ENCODE measurements at places on chromosomes 5 and 9. TPM values are rescaled to one million over a fixed set of nuclear protein-coding genes. Genes with fewer than 3 reads are reported as not detected.
A peak's percentile ranks its signal among the peaks of the same experiment; 100 is the strongest.

Gene ROPN1L
- total RNA-seq, result 0.77 TPM

Gene LHX3
- total RNA-seq, result not detected

GRCh38 chr9:79610019-79610631 lies 38.4 kb downstream of the TLE4 start:
- peaks cover 35% of the 10 kb centered on the region for H3K4me1 ChIP-seq
- H3K27ac ChIP-seq, result peak overlapping the region; percentile 82
- no peaks in the 10 kb centered on the region for H3K27me3 ChIP-seq
- H3K4me3 ChIP-seq, result no peak overlapping the region
- H3K36me3 ChIP-seq, result peaks cover 3% of the 10 kb centered on the region

Gene NEURL1B
- 7.5 TPM for total RNA-seq

DNA sequence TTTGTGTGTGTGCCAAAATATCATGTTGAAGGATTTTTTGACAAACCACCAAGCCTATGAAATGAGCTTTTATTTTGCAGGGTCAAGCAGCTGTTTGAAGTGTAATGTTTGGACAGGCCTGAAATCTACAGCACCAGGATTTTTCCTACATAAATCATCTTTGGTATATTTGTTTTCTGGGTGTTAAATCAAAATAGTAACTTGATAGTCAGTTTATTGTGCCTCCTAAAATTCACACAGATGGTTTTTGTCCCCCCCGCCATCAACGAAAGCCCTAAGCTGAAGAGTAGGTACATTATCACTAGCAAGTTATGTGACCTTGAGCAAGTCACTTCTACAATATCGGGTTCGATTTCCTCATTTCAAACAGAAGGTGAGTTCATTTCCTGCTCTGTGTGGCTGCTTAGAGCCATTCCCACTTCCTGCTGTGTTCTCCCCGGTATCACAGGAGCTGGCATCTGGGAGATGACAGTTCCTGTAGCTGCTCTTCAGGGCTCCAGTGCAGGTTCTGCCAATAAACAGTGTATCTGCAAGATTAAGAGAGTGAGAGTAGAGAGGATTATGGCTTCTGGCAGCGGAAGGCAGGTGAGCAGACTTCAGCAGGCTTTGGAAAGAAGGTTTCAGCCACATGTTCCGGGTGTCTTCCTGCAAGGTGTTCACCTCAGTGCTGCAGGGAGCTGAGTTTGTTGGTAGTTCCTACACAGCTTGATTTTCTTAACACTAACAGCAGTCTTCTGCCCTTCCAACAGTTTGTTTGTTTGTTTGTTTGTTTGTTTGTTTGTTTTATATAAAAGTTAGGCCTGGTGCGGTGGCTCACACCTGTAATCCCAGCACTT lies 48.4 kb upstream of the GNE start:
- H3K4me1 ChIP-seq, result peaks cover 3% of the 10 kb centered on the region
- H3K27ac ChIP-seq, result no peak overlapping the region
- H3K36me3 ChIP-seq, result no peaks in the 10 kb centered on the region

DNA sequence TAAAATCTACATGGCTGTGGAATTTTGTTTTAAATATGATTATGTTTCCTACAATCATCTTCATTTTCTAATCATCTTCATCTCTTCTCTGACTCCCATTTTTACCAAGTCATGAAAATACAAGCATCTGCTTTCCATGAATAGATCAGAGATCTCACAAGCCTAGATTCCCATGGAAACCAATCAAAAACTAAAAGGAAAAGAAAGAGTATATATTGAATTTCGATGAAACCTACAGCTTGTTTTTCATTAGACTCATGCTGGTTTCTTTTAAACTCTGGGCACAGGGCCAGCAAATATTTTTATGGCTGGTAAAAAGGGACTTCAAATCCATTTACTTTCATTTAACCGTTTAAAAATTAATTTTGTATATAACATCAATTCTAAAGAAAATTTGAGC lies 51.2 kb downstream of the INVS start:
- no peak for DNase-seq
- H3K4me1 ChIP-seq, result no peaks in the 10 kb centered on the region
- no peaks in the 10 kb centered on the region for H3K27me3 ChIP-seq
- H3K36me3 ChIP-seq, result no peaks in the 10 kb centered on the region
- H3K27ac ChIP-seq, result no peak overlapping the region
- no peak overlapping the region for H3K4me3 ChIP-seq

DNA sequence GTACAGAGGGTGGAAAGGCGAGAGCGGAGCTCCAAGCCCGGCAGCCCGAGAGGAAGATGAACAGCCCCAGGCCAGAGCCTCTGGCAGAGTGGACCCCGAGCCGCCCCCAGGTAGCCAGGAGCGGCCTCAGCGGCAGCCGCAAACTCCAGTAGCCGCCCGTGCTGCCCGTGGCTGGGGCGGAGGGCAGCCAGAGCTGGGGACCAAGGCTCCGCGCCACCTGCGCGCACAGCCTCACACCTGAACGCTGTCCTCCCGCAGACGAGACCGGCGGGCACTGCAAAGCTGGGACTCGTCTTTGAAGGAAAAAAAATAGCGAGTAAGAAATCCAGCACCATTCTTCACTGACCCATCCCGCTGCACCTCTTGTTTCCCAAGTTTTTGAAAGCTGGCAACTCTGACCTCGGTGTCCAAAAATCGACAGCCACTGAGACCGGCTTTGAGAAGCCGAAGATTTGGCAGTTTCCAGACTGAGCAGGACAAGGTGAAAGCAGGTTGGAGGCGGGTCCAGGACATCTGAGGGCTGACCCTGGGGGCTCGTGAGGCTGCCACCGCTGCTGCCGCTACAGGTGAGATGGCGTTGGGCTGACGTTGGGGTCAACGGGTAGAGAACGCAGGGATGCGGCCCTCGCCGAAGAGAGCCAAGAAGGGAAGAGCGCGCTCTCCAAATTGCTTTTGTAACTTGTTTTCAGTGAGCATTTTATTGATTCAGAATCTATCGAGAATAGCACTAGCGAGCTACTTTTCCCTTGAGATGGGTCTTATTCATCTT lies at the start of gene PTGER4:
TSS of gene PTGER4 (plus strand) at position 3 of the 769 bp plus-strand sequence. CDS start 1,079 bp downstream, outside the sequence.
- H3K27me3 ChIP-seq, result no peaks in the 10 kb centered on the region
- H3K4me1 ChIP-seq, result peaks cover 38% of the 10 kb centered on the region
- H3K36me3 ChIP-seq, result no peaks in the 10 kb centered on the region
- H3K4me3 ChIP-seq, result peak within 1 kb of the TSS; percentile 79

GRCh38 chr5:423626-424261 lies 19.2 kb upstream of the EXOC3 start:
- no peak overlapping the region for H3K27ac ChIP-seq
- H3K36me3 ChIP-seq, result no peaks in the 10 kb centered on the region
- H3K4me3 ChIP-seq, result no peak overlapping the region
- H3K4me1 ChIP-seq, result no peaks in the 10 kb centered on the region
- no peaks in the 10 kb centered on the region for H3K27me3 ChIP-seq
- DNase-seq, result no peak

DNA sequence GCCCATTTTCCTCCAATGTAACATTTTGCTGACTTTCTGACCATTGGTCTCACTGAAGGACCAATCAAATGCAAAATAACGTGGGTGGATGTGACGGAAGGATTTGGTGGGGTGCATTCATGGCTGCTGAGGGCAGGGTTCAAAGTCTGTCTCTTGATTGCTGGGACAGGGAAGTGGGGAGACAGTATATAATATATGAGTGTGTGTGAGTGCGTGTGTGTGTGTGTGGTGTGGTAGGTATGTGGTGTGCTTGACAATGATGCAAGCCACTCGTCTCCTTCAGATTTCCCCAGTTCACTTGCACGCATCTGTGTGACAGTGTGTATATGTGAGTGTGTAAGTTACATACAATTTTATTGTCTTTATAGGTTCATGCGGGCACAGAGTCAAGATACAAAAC lies 477.3 kb downstream of the DIRAS2 start:
- no peak for DNase-seq
- H3K4me3 ChIP-seq, result no peak overlapping the region
- no peaks in the 10 kb centered on the region for H3K27me3 ChIP-seq
- no peaks in the 10 kb centered on the region for H3K36me3 ChIP-seq
- H3K27ac ChIP-seq, result no peak overlapping the region
- H3K4me1 ChIP-seq, result no peaks in the 10 kb centered on the region

GRCh38 chr5:103283869-103284268 lies 25.3 kb downstream of the MACIR start:
- H3K4me3 ChIP-seq, result no peak overlapping the region
- H3K27ac ChIP-seq, result no peak overlapping the region
- DNase-seq, result no peak
- no peaks in the 10 kb centered on the region for H3K27me3 ChIP-seq
- no peaks in the 10 kb centered on the region for H3K4me1 ChIP-seq
- peaks cover 6% of the 10 kb centered on the region for H3K36me3 ChIP-seq

- H3K27me3 ChIP-seq, result peaks cover 36% of the 10 kb centered on the region
- H3K4me1 ChIP-seq, result peaks cover 20% of the 10 kb centered on the region
- H3K4me3 ChIP-seq, result peak overlapping the region; percentile 60
- no peak for DNase-seq
These were observed 202.5 kb downstream of the MEF2C start for GRCh38 chr5:88680253-88681132.

Gene TUSC1
- 1.9 TPM for total RNA-seq

DNA sequence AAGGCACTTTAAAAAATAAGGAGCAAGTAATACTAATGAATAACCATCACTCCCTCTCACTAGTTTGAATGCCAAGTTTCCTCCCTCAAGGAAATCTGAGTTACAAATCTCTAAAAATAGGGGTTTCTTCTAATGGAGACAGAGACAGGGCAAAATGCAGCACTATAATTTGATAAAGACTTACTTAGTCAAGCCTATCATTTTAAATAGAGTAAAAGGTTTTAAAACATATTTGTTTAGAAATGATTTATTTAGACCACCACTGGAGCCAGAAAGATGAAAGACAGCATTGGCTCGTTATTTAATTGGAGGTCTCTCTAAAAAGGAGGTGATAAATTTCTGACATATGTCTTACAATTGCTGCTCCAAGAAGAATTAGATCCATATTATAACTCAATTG lies 228.7 kb downstream of the TLE1 start:
- no peak overlapping the region for H3K4me3 ChIP-seq
- DNase-seq, result no peak
- no peaks in the 10 kb centered on the region for H3K36me3 ChIP-seq
- no peaks in the 10 kb centered on the region for H3K27me3 ChIP-seq
- no peak overlapping the region for H3K27ac ChIP-seq
- peaks cover 10% of the 10 kb centered on the region for H3K4me1 ChIP-seq

DNA sequence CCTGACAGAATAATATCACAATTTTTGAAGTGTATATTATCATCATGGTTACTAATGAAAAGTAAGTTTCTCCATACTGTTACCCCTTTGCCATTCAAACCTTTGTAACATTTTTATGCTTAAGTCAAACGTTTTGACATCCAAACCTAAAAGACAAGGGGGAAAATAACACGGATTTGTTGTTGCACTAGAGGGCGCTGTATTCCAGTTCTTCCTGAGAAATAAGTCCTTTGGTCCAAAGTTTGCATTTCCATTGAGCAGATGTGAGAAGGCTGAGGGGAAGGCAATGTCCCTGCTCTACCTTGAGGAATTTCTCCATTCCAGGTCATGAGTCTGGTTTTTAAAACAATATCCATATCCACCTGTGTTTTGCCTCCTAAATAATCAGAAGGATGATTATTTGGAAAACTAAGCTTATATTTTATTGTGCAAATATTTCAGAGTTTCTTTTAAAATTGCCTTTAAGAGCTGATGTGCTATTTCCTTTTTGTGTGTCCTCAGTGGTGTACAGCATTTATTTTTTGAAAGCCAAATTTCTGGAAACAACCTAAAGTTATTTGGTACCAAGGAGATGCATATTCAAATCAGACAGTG lies 9.7 kb downstream of the LECT2 start:
- no peaks in the 10 kb centered on the region for H3K36me3 ChIP-seq
- no peaks in the 10 kb centered on the region for H3K4me1 ChIP-seq

- no peaks in the 10 kb centered on the region for H3K36me3 ChIP-seq
- H3K27ac ChIP-seq, result no peak overlapping the region
- H3K27me3 ChIP-seq, result no peaks in the 10 kb centered on the region
These were observed 68.2 kb downstream of the ADCY2 start for GRCh38 chr5:7464182-7464581.

DNA sequence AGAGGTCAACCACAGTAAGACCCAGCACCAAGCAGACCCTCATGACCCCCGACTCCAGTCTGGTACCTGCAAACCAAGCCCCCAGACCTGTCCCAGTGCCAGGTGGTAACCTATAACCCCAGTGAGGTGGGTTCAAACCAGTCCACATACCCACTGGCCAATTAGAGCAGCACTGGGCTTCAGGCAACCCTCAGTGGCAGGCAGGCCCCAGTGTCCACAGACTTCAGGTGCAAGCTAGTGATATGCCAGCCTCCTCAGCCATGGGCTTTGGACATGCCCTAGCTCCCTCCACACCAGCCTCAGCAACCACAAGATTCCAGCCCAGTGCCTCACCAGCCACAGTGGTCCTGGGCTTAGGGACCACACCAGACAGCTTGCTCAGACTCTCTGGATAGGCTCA lies 276.6 kb downstream of the DTWD2 start:
- H3K4me1 ChIP-seq, result no peaks in the 10 kb centered on the region
- H3K36me3 ChIP-seq, result no peaks in the 10 kb centered on the region
- DNase-seq, result no peak
- H3K27ac ChIP-seq, result no peak overlapping the region
- no peaks in the 10 kb centered on the region for H3K27me3 ChIP-seq

GRCh38 chr9:105637787-105638395 lies 24.4 kb upstream of the TAL2 start:
- no peaks in the 10 kb centered on the region for H3K4me1 ChIP-seq
- H3K4me3 ChIP-seq, result no peak overlapping the region
- no peaks in the 10 kb centered on the region for H3K36me3 ChIP-seq
- H3K27ac ChIP-seq, result no peak overlapping the region

DNA sequence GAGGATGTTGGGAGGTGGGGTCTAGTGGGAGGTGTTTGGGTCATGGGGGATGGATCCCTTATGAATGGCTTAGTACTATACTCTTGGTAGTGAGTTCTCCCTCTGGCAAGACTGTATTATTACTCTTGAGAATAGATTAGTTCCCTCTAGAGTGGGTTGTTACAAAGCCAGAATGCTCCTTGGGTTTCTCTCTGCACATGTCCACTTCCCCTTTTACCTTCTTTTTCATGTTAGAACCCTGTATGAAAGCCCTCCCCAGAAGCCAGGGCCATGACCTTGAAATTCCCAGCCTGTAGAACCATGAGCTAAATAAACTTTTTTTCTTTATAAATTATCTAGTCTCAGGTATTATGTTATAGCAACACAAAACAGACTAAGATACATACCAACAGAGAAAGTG lies 31.1 kb downstream of the SLC24A2 start:
- H3K27ac ChIP-seq, result no peak overlapping the region
- no peaks in the 10 kb centered on the region for H3K4me1 ChIP-seq
- H3K36me3 ChIP-seq, result no peaks in the 10 kb centered on the region

Gene DPP7
- 53.8 TPM for total RNA-seq

- no peak overlapping the region for H3K27ac ChIP-seq
- H3K27me3 ChIP-seq, result no peaks in the 10 kb centered on the region
- no peaks in the 10 kb centered on the region for H3K4me1 ChIP-seq
- H3K4me3 ChIP-seq, result no peak overlapping the region
- no peak for DNase-seq
These were observed 222.9 kb downstream of the PSAT1 start for GRCh38 chr9:78519786-78520185.

- H3K4me1 ChIP-seq, result no peaks in the 10 kb centered on the region
- no peaks in the 10 kb centered on the region for H3K36me3 ChIP-seq
- H3K27me3 ChIP-seq, result no peaks in the 10 kb centered on the region
- DNase-seq, result no peak
- H3K27ac ChIP-seq, result no peak overlapping the region
These were observed 88.7 kb downstream of the GLIS3 start for GRCh38 chr9:4211032-4211725.

Data from astrocyte (in vitro differentiated cells and primary cell).